ENCODE measurements at places on chromosomes 5 and 9.

GRCh38 chr9:37126214-37126788 is 5.9 kb downstream of the ZCCHC7 start:
- H3K27ac ChIP-seq = no peak overlapping the region
- ATAC-seq = no peak
- no peaks in the 10 kb centered on the region for H3K36me3 ChIP-seq
- no peaks in the 10 kb centered on the region for H3K27me3 ChIP-seq
- no peak overlapping the region for H3K4me3 ChIP-seq

DNA sequence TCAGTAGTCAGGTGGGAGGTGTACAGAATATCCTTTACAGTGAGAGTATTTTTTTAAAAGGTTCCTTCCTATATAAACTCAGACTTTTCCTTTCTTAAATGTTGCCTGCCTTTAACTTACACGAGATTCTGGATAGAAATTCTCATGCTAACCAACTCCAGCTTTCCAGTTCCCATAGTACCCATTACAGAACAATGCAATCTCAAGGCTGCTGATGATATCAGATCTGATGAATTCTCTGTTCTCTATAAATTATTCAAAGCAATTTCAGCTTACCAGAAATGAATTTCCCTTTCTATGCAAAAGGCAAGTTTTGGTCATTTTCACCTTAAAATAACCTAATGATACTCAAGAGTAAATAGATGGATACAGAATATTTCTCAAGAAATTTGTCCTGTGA is 90.3 kb downstream of the NUDT12 start:
- H3K27me3 ChIP-seq = no peaks in the 10 kb centered on the region
- no peak overlapping the region for H3K4me3 ChIP-seq

DNA sequence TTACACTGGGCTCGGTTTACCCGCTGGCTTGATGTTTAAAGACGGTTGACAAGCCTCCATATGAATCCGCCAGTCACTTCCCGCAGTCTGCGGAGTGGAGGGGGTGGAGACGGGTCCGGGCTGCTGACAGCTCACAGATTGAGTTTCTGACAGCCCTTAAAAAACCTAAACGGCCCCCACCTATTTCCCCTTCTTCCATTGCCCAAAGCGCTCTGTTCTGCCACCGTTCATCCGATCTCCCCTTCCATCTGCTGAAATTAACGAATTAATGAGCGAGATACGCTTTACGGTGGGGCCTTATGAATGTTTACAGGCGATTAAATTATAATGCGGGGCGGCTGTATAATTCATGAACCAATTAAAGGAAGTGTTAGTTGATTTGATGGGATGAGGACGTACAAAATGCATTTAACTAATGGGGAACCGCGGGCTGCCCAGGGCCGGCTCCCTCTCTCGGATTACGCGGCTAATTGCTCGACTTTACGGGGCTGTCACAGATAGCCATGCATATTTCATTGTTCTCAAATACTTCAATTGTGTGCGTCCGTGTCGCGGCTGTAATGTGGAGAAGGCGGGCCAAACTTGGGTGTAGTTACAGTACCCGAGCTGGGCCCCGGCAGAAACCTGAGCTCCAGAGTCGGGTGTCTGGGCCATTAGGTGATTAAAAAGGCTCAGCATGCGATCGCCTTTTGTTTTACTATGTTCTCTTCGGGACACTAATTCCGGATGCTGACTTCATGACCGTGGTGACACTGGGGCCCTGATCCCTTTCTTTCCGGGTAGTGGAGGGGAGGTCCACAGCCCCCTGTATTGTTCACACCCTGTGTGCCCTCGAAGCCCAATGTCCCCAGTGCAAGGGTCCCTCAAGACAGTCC is 74.9 kb downstream of the GTF3C4 start:
- no peak overlapping the region for H3K4me3 ChIP-seq
- peaks cover 64% of the 10 kb centered on the region for H3K27me3 ChIP-seq
- H3K27ac ChIP-seq = no peak overlapping the region
- no peaks in the 10 kb centered on the region for H3K36me3 ChIP-seq

- no peaks in the 10 kb centered on the region for H3K27me3 ChIP-seq
- no peak overlapping the region for H3K27ac ChIP-seq
- no peak for ATAC-seq
- H3K36me3 ChIP-seq = peaks cover 79% of the 10 kb centered on the region
- H3K4me1 ChIP-seq = no peaks in the 10 kb centered on the region
Measured at GRCh38 chr5:110757118-110757729, 18.4 kb downstream of the SLC25A46 start.

GRCh38 chr5:12320331-12320730 is 416.1 kb upstream of the CTNND2 start:
- ATAC-seq = no peak
- H3K4me1 ChIP-seq = no peaks in the 10 kb centered on the region
- H3K27ac ChIP-seq = no peak overlapping the region
- no peaks in the 10 kb centered on the region for H3K27me3 ChIP-seq
- no peaks in the 10 kb centered on the region for H3K36me3 ChIP-seq

DNA sequence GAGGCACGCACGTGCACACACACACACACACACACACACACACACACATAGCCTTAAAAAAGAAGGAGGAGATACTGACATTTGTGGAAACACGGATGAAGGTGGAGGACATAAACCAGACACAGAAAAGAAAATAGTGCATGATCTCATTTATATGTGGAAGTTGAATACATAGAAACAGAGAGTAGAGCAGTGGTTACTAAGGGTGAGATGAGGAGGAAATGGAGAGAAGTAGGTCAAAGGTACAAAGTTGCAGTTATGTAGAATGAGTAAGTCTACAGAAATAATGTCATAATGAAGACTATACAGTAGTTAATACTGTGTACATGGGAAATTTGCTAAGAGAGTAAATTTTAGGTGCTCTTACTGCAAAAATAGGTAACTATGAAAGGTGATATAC is 412.2 kb upstream of the CDH9 start:
- no peak overlapping the region for H3K27ac ChIP-seq
- H3K4me1 ChIP-seq = no peaks in the 10 kb centered on the region
- no peaks in the 10 kb centered on the region for H3K27me3 ChIP-seq
- no peaks in the 10 kb centered on the region for H3K36me3 ChIP-seq

- peak overlapping the region; percentile 75 for H3K4me3 ChIP-seq
- H3K27me3 ChIP-seq = no peaks in the 10 kb centered on the region
- peak overlapping the region; percentile 100 for H3K27ac ChIP-seq
Measured at GRCh38 chr5:181259283-181259682, 1.7 kb downstream of the TRIM52 start.

GRCh38 chr5:1517838-1518237 is 5.9 kb downstream of the LPCAT1 start:
- H3K36me3 ChIP-seq = peaks cover 53% of the 10 kb centered on the region
- H3K27ac ChIP-seq = no peak overlapping the region
- H3K4me1 ChIP-seq = peaks cover 21% of the 10 kb centered on the region
- no peak for ATAC-seq
- no peak overlapping the region for H3K4me3 ChIP-seq
- no peaks in the 10 kb centered on the region for H3K27me3 ChIP-seq

DNA sequence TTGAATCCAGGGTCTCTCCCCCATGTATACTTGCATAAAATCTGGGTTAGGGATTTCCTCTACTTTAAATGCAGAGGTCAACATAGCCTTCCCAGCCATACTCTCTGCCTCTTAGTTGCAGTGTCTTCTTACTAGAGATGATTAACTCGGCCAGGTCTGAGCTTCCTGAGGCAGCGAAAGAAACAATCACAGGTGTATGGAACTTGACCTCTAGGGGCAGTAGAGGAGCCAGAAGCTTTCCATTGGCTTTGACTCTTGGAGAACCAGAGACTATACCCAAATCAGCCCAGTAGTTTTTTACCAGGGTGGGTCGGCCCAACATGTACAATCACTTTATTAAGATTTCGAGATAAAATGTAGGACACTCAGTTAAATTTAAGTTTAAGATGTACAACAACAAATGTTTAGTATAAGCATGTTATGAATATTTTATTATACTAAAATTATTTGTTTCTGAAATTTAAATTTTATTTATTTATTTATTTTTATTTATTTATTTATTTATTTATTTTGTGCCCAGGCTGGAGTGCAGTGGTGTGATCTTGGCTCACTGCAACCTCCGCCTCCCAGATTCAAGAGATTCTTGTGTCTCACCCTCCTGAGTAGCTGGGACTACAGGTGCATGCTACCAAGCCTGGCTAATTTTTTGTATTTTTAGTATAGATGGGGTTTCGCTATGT is 48.0 kb upstream of the DMRT3 start:
- no peak overlapping the region for H3K4me3 ChIP-seq
- no peak overlapping the region for H3K27ac ChIP-seq
- H3K4me1 ChIP-seq = no peaks in the 10 kb centered on the region
- H3K27me3 ChIP-seq = peaks cover 11% of the 10 kb centered on the region

- no peak for ATAC-seq
- H3K27ac ChIP-seq = peak overlapping the region; percentile 72
- H3K4me1 ChIP-seq = peaks cover 21% of the 10 kb centered on the region
- H3K36me3 ChIP-seq = no peaks in the 10 kb centered on the region
- no peak overlapping the region for H3K4me3 ChIP-seq
Measured at GRCh38 chr9:87641067-87641466, 84.9 kb upstream of the CTSL start.

DNA sequence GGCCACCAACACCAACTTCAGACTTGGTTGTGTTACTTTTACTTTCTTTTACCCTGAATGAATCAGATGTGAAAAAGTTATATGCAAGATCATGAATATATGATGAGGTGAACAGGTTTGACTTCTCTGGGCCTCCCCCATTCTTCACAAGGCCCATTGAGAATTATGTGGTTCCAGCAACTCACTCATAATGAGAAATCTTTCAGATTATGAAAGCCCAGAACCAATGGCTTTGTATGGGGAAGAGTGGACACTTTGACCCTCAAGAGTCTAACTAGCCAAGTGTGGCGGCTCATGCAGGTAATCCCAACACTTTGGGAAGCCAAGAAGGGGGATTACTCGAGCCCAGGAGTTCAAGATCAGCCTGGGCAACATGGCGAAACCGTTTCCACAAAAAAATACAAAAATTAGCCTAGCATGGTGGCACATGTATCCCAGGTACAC is 16.1 kb upstream of the LNPEP start:
- peaks cover 32% of the 10 kb centered on the region for H3K36me3 ChIP-seq
- H3K27me3 ChIP-seq = no peaks in the 10 kb centered on the region
- H3K27ac ChIP-seq = no peak overlapping the region
- no peak for ATAC-seq
- peaks cover 2% of the 10 kb centered on the region for H3K4me1 ChIP-seq
